ENCODE measurements at places on chromosomes 12 and 14. TPM values are rescaled to one million over a fixed set of nuclear protein-coding genes. Genes with fewer than 3 reads are reported as not detected.

NANOG gene
- total RNA-seq, result not detected

PTCSC3 gene
- not detected for total RNA-seq

SPTSSA gene
- 26.3 TPM for total RNA-seq

OLR1 gene
- total RNA-seq, result 1.3 TPM

CD163 gene
- 0.15 TPM for total RNA-seq

TMTC1 gene
- 0.05 TPM for total RNA-seq

CEBPE gene
- not detected for total RNA-seq

CLEC4D gene
- total RNA-seq, result not detected

ADCY4 gene
- total RNA-seq, result not detected

ALDH1L2 gene
- 3.4 TPM for total RNA-seq

SMOC1 gene
- total RNA-seq, result 16.4 TPM

SOX5 gene
- not detected for total RNA-seq

KLHL33 gene
- total RNA-seq, result not detected

SLC41A2 gene
- 21.6 TPM for total RNA-seq

PPP1R36 gene
- 0.29 TPM for total RNA-seq

BMP4 gene
- 1.6 TPM for total RNA-seq

TSHR gene
- not detected for total RNA-seq

SLC15A4 gene
- total RNA-seq, result 25.8 TPM

PCNX1 gene
- total RNA-seq, result 17.8 TPM

KCNJ8 gene
- 0.31 TPM for total RNA-seq

ALKBH2 gene
- 43.0 TPM for total RNA-seq

NKX2-1 gene
- not detected for total RNA-seq

KLRK1 gene
- not detected for total RNA-seq

SCNN1A gene
- total RNA-seq, result 13.7 TPM

SLC25A47 gene
- not detected for total RNA-seq

DDX24 gene
- 155 TPM for total RNA-seq

ANO2 gene
- 0.05 TPM for total RNA-seq

GLIPR1 gene
- 29.8 TPM for total RNA-seq

RFX4 gene
- not detected for total RNA-seq

SLC17A8 gene
- total RNA-seq, result not detected

KRT85 gene
- total RNA-seq, result not detected
